ENCODE measurements at places on chromosomes 1 and 21.

- DNase-seq: no peak
Observed at GRCh38 chr21:41326414-41327080, 9.9 kb downstream of the FAM3B start.

GRCh38 chr1:27139980-27140379, 14.9 kb downstream of the SLC9A1 start:
- DNase-seq: no peak

GRCh38 chr1:181131255-181131941, 42.9 kb downstream of the IER5 start:
- DNase-seq: no peak

DNA sequence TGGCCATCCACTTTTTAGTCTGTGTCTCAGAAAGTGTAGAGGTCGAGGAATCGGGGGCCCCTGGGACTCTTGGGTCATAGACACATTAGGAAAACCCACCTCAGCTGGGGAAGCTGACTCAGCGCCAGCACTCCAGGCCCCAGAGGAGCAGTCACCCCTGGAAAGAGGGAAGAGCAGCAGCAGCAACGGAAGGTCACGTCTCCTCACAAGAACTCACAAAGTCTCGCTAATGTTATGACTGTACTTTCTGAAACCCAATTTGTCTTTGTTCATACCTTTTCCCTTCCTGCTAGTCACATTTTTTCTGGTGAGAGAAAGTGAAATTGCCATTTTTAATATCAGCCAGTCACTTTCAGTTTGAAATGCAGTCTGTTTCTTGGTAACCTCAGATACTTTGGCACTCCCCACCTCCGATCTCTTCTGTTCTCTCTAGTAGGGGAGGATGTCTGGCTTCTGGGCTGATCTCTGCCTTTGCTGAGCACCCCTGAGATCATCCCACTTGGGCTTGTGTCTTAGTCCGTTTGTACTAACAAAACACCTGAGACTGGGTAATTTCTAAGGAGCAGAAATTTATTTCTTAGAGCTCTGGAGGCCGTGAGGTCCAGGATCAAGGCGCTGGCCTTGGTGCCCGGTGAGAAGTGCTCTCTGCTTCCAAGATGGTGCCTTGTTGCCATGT, 6.0 kb upstream of the NLRP3 start:
- peak; percentile 42 for DNase-seq

- DNase-seq: no peak
Observed at GRCh38 chr21:39837861-39838359, 29.3 kb upstream of the PCP4 start.

GRCh38 chr1:87204921-87205320, 123.8 kb upstream of the LMO4 start:
- no peak for DNase-seq

- DNase-seq: no peak
Observed at GRCh38 chr1:24878775-24879742, 51.0 kb downstream of the RUNX3 start.

DNA sequence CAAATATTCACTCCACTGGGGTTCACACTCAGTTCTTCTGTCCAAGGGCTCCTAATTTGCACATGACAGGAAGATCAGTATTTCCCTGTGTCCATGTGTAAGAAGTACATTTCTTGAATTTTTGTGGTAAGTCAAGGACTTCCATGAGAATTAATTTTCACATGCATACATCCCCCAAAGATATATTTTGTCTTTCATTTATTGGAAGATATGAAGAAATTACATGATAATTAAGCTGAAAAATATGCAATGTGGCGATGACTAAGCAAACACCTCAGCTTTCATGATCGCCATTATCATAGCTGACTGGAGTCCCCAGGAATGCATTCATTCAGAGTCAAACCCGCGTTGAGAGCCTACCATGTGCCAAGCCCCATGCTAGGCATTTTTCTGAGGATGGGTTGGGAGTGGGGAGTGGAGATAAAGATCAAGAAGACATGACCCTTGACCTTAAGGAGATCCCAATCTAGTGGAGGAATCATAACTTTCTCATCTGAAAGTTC, 104.6 kb upstream of the F3 start:
- no peak for DNase-seq

- no peak for DNase-seq
Observed at GRCh38 chr1:229567109-229567868, 8.8 kb upstream of the ABCB10 start.

DNA sequence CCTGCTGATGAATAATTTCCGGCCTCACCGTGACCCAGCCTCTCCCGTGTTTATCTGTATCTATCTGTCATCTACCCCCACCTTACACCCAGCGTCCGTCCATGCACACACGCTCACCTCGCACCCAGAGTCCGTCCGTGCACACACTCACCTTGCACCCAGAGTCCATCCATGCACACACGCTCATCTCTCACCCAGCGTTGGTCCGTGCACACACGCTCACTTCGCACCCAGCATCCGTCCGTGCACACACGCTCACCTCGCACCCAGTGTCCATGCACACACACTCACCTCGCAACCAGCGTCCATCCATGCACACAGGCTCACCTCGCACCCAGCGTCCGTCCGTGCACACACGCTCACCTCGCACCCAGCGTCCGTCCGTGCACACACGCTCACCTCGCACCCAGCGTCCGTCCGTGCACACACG, 25.0 kb upstream of the COL18A1 start:
- no peak for DNase-seq

GRCh38 chr1:27026621-27027574, 14.2 kb upstream of the TENT5B start:
- DNase-seq: no peak

GRCh38 chr1:243482141-243483022, 226.5 kb downstream of the SDCCAG8 start:
- no peak for DNase-seq

GRCh38 chr1:95370691-95371562, 136.9 kb downstream of the RWDD3 start:
- DNase-seq: no peak

DNA sequence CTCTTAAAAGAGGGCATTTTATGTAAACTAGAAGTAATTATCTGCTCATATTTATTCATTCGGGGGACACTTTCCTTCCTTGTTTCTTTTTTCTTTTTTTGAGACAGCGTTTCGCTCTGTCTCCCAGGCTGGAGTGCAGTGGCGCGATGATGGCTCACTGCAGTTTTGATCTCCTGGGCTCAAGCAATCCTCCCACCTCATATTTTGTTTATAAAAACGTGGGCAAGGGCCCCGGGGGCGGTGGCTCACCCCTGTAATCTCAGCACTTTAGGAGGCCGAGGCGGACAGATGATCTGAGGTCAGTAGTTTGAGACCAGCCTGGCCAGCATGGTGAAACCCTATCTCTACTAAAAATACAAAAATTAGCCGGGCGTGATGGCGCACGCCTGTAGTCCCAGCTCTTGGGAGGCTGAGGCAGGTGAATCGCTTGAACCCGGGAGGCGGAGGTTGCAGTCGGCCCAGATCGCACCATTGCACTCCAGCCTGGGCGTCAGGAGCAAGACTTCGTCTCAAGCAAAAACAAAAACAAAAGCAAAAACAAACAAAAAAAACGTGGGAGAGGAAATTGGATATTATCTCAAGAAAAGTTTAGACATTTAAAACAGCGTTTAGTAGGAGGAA, 926 bp upstream of the DFFA start:
- DNase-seq: no peak

GRCh38 chr1:36803868-36804570, 230.3 kb downstream of the GRIK3 start:
- no peak for DNase-seq

DNA sequence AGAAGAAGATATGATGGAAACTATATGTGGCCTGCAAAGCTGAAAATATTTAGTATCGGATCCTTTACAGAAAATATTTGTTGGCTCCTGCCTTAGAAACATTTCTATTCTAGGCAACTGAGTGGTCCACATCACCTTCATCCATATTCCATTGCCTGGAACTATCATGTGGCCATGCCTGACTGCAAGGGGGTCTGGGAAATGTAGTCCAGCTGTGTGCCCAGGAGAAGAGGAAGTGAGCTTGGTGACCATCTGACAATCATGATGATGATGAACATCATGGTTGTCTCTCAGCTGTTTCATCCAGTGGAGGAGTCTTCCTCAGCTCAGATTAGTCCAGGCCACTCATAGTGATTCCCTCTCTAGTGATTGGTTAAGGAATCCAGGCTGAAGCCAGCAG, 61.8 kb upstream of the IFNLR1 start:
- DNase-seq: no peak

- DNase-seq: no peak
Observed at GRCh38 chr1:176141449-176141848, 65.6 kb downstream of the COP1 start.

DNA sequence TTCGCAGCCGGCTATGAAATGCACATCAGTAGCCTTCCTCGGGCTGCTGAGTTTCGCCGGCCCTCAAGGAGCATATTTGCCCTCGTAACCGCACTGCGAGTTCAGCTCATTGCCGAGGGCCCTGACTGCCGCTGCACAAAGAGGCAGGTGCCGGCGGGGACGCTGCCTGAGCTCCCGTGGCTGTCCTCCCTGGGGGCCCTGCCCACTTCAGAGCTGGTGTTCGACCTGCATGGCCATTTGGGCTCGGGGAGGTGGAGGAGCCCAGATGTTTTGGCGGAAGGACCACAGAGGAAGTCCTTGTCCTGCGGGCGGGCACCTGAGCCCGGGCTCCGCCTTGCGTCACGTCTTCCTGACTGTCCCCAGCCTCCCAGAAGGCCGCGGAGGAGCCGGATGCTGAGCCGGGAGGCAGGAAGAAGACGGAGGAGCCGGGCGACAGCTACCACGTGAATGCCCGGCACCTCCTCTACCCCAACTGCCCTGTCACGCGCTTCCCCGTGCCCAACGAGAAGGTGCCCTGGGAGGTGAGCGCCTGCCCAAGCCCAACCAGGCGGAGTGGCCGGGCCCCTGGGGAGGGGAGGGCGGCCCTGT, 29.9 kb upstream of the LRRC3 start:
- DNase-seq: no peak

GRCh38 chr1:67647814-67648358, 37.1 kb upstream of the GADD45A start:
- no peak for DNase-seq

DNA sequence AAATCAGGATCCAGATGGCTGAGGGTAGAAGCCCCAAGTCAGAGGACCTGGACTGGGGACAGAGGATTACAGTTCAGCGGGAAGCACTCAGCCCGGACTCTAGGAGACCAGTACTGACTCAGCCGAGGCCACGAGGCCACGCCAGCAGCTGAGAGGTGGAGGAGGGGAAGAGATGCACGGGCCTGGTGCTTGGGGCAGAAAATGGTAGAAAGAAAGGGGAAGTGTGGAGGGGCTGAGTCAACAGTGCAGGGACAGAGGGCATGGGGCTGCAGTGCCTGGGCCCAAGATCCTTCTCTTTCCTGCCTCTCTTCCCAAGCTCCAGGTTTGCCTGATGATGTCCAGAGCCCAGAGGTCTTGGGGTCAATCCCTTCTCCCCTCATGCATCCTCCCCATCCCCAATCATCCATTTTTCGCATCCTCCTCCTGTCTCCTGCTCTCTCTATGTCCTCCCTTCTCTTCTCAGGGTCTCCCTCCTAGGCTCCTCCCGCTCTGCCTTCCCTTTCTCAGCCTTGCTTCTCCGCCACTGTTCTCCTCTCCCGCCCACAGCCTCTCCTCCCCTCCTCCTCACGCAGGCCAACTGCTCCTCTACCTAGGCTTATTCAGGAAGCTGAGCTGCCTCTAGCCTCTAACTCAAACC, 7.7 kb downstream of the ARHGEF2 start:
- no peak for DNase-seq

GRCh38 chr1:22870201-22870871, 102.3 kb downstream of the LACTBL1 start:
- DNase-seq: no peak

DNA sequence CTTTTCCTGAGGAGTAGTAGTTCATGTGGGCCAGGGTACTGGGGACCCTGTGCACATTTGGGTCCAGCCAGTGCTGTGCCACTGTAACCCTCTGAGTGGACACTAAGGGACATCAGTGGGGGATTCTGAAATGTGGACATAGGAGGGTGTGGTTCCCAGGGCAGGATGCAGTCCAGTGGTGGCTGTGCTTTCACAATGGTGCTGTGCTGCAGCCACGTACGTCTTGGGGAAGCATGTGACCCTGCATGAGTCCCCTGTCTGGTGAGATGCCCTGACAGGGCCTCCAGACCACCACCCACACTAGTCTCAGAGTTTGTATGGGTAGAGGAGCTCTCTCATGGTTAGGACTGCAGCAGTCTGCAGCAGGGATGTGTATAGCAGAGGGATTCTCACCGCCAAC, 37.8 kb upstream of the WNT2B start:
- no peak for DNase-seq

DNA sequence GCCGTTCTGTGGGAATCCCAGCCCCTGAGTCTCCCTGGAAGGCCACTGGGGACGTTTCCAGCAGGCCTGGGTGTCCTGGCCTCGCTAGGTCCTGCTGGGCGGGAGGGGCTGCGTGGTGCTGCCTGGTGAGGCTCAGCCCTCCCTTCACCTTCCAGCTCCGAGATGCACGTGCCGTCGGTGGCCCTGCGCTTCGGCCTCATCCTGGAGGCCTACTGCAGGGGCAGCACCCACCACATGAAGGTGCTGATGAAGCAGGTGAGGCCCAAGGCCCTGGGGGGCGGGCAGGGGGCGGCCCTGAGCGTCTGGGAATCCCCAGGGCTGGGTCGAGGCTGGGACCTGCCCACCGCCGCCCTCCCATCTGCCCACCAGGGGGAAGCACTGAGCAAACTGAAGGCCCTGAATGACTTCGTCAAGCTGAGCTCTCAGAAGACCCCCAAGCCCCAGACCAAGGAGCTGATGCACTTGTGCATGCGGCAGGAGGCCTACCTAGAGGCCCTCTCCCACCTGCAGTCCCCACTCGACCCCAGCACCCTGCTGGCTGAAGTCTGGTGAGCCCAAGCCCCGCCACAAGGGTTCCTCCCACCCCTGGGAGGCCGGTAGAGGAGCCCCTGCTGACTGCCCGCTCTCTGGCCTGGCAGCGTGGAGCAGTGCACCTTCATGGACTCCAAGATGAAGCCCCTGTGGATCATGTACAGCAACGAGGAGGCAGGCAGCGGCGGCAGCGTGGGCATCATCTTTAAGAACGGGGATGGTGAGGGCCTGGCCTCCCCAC, 70.3 kb downstream of the PIK3CD start:
- DNase-seq: peak; percentile 67

GRCh38 chr21:25660233-25660632, 21.2 kb downstream of the JAM2 start:
- DNase-seq: no peak

- no peak for DNase-seq
Observed at GRCh38 chr1:154416471-154417337, 11.6 kb downstream of the IL6R start.
